AG04449 (cell line): ENCODE measurements at places on chromosomes 7 and 10.

GRCh38 chr7:138328215-138328614 lies 131.8 kb upstream of the TRIM24 start:
- DNase-seq: no peak

DNA sequence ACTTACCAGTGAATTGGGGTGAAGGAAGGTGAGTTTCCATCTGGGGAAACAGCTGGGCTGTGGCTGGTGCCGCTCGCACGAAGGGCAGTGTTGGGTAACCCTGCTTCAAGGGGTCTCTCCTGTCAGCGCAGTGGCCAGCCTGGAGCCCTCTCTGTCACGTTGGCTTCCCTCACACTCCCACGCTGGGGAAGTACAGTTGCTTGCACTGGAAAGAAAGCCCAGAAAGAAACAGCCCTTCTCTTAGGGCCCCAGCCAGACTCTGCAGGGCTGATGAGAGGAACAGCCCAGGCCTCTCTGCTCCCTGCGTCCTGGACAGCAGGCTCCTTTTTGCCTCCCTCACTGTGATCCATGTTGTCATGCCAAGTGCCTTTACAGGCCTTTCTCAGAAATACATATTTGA lies 40.3 kb upstream of the TRIM8 start:
- no peak for DNase-seq

DNA sequence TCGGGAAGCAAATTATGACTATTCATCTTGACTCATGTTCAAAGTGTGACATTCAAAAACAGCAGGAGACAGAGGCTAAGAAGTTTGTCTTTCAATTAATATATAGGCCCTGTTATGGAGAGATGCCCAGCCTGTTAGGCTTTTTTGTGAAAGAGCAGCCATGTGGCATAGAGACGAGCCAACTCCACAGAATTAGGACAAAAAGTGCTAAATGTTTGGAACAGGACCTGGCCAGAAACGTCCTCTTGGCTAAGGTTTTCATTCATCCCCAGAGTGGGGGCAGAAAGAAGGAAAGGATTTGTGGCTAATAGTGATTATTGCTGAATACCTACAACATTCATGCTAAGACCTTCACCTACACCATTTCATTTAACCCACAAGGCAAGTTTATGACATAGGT lies 324.7 kb upstream of the NPVF start:
- DNase-seq: no peak

DNA sequence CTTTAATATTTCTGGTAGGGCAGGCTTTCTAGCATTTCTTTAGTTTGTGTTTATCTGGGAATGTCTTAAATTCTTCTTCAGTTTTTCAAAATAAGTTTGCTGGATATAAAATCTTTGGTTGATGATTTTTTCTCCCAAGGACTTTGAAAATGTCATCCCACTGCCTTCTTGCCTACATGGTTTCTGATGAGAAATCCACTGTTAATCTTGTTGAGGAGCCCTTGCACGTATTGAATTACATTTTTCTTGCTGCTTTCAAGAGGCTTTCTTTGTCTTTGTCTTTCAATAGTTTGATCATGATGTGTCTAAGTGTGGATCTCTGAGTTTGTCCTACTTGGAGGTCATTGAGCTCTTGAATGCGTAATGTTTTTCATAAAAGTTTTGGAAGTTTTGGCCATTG lies 66.0 kb downstream of the CASD1 start:
- no peak for DNase-seq

- DNase-seq: peak; percentile 77
Measured at GRCh38 chr7:94697035-94697974, 41.4 kb upstream of the SGCE start.

DNA sequence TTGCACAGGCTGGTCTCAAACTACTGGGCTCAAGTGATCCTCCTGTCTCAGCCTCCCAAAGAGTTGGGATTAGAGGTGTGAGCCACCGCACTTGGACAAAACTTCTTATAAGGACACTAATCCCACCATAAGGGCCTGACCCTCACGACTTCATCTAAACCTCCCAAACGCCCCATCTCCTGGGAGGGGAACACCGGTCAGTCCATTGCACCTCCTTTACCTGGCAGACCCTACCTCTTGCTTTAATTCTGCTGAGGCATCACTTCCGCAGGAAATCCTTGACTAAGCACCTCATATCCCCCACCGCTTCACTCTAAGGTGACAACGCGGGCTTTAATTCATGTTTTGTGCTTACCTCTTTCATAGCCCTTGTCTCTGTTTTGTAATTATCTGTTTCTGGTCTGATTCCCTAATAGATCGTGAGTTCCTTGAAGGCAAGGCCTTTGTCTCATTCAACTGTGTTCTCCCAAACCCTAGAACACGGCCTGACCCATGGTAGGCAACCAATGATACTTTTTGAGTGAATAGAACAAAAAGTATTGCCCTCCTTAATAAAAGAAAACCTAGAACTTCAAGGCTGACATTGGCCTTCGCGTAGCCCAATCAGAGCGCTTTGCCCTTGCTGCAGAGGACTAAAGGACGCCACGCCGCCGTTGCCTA lies 481 bp upstream of the ZNF862 start:
- no peak for DNase-seq

DNA sequence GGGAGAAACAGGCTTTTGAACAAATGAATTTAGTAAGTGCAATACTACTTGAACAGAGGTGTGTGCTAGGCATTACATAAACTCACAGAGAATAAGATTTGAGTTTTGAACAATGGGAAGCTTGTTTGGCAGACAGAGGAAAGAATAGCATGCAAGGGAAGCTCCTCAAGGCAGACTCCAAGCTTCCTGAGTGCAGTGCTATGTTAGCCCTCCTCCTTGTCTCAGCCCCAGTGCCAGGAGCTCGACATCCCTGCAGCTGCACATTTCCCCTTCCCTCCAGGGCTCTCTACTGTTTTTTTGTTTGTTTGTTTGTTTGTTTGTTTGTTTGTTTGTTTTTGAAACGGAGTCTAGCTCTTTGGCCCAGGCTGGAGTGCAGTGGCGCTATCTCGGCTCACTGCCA lies 237.5 kb downstream of the IPMK start:
- no peak for DNase-seq

DNA sequence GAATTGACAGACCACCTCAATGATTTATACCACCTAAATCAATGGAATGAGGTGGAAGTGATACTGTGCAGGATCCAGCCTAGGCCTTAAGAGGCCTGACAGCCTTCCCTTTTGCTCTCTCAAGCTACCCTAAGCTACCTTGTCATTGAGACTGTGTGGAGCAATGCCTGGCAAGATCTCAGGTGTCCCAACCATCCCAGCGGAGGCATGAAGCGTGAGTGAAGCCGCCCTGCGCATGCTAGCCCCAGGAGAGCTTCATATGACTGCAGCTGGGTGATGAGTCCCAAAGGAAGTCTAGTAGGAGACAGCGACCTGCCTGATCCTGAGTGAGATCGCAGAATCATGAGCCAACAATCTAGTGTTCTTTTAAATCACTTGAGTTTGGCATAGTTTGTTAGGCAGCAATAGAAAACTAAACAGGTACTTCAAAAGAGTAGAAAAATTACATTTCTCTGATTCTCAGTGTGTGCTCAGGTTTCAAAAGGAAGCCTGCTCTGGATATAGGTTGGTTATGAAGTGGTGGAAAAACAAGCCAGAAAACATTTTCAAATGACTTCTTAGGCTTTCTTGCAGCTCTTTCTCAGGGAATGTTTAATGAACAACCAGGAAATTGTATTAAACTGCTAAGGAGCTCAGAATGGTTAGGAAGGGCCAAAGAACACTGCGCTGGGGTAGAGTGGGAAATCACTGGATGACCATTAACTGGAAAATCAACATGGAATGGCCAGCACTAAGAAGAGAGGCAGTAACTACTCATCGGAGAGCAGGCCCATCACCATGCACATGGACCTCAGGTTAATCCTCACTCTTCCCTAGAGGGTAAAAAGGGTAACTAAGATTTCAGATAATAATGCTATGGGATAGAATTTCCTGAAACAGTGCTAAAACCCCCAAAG lies 535.2 kb downstream of the PHTF2 start:
- DNase-seq: no peak

DNA sequence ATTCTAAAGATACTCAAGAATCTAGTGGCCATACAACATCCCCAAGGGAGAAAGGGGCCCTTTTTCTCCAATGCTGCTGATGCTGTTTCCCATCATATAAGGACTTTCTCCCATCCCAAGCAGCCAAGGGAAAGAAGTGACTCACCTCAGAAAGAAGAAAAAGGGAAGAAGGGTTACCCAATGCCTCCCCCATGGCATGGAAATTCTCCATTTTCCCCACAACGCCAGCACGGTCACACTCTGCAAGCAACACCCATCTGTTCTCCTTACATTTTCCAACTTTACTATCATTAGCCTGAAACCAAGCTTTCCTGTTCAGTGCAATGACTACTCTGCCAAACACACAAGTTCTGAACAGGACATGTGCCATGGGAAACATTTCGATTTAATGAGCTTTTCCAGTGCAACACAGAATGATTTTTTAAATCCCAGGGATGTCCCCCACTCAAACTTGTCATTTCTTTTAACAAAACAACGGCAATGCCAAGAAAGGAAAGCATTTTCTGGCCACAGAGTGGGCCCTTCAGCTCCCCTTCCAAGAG lies 67.9 kb downstream of the PTPRN2 start:
- DNase-seq: no peak

DNA sequence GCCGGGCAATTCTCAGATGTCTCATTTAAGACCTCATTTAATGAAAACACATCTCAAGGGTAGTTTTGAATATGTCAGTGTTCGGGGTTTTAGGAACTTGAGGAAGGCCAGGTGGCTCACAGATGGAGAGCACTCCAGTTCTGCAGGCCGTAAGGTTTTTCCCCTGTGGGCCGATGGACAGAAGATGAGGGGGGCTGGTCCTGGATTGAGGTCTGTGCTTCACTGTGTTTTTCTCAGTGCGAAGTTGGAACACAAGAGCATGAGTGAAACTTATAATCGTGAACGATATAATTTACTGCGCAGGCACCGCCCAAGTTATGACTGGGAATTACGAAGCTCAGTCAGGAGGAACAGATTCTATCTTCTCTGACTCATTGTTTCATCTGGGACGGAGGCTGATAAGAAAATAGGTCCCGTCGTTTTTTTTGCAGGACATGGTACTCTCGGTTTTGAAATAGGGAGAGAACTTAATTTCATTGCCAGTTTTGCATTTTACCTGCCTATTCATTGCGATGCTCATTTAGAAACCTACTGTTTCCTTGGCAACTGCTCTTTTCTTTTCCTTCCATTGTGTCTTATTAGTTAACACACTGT lies 591.0 kb upstream of the PFKP start:
- DNase-seq: no peak

- DNase-seq: no peak
Measured at GRCh38 chr7:116210345-116211005, at the start of gene TES. Gene TES (plus strand): TSS chr7:116210539. CDS start chr7:116210708, 169 bp downstream.

DNA sequence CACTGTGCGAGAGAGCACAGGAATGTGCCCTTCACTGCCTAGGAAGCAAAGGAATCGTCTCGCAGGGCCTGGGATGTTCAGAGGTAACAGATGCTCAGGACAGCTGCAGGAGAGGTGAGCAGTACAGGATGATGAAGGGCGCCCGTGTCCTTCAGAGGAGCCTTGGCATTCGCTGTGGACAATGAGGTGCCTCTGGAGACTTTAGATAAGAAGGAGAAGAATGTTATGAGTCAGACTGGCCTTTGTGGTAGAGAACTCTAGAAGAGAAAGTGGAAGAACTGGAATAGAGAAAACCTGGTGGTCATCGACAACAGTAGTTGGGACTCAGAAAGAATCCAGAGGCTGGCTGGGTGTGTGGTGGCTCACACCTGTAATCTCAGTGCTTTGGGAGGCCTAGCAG lies 64.4 kb upstream of the LEP start:
- no peak for DNase-seq

- no peak for DNase-seq
Measured at GRCh38 chr10:124019886-124020797, 73.3 kb downstream of the CHST15 start.
